ENCODE measurements at places on chromosomes 12 and 14.

DNA sequence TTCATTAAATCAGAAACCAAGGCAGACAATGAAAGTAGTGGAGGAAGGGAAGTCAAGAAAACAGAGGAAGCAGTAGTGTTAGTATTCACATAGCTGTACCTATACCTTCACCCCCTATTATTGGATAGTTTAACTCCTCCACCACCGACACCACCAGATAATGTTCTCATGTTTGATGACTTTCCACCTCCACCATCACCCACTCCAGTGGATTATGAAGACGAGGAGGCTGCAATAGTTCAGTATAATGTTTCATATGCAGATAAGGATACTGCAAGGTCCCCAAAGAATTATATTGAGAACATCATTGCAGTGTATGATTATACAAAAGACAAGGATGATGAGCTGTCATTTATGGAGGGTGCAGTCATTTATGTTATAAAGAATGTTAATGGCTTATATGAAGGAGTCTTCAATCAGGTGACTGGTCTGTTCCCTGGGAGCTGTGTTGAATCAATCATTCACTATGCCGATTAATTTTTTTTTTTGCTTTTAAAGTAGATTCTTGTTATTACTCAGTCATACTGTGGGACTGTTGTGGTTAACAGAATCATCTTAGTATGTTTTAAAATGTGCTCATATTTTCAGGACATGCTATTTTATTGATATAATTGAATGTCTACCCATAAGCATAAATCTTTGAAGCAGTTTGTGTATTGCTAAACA, 32.2 kb upstream of the KTN1 start:
- no peak for DNase-seq

DNA sequence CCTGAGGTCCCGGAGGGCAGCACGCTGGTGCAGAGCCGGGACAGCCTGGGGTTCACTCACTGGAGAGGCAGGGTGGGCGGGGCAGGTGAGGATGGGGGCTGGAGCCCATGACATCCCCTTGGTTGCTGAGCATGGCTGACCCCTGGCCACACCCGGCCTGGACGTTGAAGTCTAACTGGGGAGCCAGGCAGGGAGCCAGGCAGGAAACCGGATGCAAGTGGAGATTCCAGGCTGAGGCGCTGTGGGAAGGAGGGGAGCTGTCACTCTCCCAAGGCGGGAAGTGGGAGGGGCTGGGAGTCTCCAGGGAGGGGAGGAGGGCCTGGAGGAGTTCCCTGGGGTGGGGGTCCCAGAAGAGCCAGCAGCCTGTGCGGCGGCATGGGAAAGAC, 7.7 kb upstream of the INF2 start:
- no peak for DNase-seq

GRCh38 chr14:51396222-51396815, 156.3 kb downstream of the TMX1 start:
- DNase-seq: no peak

DNA sequence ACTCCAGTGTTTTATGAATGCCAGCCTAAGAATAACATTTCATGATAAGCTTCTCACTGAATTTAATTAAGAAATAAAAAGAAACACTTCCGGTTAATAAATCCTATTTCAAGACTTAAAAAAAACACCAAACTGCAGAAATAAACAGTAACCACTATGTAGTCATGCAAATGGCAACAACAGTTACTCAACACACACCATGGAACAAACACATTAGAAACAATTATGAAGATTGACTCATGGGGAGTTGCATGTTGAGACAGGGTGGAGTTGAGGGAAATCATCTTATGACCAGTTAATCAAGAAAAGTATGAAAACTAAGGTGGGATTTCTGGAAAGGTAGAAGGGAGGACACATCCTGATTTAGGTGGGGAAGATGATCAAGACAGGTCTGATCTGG, 52.7 kb downstream of the PLBD1 start:
- no peak for DNase-seq

DNA sequence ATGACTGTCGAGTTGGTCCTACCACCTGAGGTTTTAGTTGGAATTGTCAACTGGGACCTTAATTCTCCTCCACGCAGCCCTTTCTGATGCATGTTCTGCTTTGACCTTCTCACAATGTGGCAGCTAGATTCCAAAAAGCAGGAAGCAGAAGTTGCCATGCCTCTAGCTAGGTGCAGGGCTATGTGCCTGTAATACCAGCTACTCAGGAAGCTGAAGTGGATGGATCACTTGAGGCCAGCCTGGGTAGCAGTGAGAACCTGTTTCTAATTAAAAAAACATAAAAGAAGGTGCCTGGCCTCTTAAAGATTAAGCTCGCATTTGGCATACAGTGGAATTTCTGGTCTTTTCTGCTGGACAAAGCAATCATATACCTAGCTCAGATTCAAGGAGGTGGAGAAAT, 77.1 kb downstream of the FGD4 start:
- no peak for DNase-seq

DNA sequence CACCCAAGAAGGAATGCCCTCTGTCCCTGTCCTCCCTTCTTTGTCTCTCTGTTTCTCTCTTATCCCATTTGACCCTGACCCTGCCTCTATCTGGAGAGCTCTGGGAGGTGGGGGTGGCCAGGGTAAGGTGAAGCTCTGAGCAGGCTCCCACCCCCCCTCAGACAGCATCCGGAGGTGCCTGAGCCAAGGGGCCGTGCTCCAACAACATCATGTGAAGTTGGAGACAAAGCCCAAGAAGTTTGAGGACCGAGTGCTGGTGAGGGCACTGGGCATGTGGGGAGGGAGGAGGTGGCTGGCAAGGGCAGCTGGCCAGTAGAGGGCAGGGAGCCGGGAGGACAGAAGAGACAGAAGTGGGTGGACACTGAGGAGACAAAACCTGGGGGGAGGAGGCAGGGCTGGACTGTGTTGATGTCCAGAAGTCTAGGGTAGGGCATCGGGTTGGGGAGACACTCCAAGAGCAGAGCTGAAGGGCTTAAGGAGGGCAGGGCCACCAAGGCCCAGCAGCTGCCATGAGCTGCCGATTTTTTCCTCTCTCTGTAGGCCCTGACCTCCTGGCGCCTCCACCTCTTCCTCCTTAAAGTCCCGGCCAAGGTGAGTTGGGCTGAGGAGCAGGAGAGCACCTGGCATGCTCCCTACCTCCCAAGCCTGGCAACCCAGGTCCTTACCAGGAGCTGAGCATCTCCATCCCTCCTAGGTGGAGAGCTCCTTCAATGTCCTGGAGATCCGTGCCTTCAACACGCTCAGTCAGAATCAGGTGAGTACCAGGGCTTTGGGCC, 1.9 kb downstream of the CARMIL3 start:
- DNase-seq: no peak

DNA sequence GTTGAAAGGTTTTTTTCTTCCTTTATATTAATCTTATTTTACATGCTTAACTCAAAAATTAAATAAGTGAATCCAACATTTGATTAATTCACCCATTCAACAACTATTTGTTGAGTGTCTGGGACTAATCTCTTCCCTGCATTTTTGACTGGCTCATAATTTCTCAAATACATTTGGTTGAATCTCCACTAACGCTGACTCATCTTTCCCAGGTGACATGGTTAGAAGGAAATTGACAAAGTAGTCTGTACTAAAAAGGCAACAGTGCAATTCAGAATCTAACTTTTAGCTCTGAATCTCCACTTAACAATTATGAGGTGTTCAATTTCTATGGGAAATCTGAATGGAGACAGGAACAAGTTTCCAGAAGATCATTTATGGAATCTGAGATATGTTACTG, 88.9 kb downstream of the LIN7A start:
- no peak for DNase-seq

- DNase-seq: no peak
These were observed 30.8 kb upstream of the BCL2L14 start for GRCh38 chr12:12039897-12040296.

DNA sequence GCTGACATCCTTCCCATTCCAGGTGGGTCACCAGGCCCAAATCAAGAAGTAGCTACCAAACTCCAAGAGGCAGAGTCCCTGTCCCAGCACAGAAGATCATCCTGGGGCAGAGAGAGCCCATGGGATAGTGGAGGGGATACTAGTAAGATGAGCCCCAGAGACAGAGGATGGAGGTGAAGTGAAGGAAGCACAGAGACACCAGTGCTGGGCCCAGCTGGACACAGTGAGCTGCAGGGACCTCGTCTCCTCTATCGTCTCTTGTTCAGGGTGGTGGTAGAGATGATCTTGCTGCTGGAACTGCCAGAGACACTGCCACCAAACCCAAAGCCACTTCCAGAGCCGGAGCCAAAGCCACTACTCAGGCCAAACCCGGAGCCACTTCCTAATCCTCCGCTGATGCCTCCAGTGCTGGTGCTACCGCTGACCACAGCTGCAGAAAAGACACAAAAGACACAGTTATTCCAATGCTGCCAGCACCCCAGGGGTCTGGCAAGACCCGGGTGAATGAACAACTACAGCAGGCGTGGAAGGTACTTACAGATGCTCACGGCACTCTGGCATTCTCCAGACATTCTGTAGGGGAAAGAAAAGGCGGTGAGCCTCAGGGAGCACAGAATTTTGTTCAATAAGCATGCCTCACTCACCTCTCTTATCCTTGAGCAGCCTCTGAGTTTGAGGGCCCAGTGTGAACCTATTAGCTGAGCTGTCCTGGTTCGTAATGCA, 6.9 kb downstream of the KRT4 start:
- DNase-seq: no peak

Data from liver (tissue), 10 donors.